ENCODE measurements at places on chromosomes 16 and 17.

DNA sequence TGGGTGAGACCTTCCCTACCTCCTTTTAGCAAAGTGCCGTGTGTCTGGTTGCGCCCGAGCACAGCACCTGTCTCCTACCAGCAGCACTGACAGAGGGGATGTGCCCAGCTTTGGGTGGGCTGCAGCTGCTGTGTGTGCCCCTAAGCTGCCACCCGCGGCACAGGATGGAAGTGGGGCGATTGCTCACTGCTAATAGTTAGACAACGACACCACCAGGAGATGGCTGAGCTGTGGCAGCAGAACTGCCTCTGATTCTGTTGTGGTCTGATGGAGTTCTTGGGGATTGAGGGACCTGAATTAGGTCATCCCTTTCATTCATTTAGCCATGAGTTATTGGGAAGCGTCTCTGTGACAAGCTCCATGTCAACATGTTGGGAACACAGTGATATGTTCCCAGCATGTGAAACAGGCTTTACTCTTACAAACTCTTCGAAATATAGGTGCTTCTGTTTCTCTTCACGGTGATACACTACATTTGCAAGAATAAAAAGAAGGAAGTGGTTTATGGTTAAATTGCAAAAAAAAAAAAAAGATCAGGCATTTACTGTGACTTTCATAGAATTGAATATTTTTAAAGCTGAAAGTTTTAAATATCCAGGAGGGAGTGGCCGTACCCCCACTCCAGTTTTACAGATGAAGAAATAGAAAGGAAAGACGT is 184.4 kb downstream of the MAF start:
- no peak for DNase-seq

DNA sequence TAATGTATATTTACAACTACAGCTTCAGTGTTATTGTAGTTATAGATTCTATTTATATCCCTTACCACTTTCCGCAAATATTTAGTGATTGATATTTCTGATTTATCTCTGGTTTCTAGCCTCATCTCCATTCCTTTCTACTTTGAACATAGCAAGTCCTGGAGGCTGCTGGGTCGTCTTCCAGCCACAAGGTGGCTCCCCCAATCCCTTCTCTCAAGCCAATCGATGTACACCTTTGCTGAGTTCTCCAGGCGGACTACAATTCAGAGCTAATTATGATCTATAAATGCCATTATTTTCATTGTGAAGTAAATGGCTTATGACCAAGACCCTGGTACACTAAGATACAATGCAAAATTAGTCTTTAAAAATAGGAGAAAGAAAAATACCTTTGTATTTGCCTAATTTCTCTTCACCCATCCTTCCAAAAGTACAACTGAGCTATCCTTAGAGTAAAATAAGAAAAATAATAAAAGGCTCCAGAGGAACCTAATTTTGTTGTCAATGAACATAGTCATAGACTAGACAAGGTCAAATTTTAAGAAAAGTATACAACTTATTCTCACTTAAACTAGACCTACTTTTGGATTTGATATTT is 122.1 kb downstream of the SKAP1 start:
- peak; percentile 71 for DNase-seq

DNA sequence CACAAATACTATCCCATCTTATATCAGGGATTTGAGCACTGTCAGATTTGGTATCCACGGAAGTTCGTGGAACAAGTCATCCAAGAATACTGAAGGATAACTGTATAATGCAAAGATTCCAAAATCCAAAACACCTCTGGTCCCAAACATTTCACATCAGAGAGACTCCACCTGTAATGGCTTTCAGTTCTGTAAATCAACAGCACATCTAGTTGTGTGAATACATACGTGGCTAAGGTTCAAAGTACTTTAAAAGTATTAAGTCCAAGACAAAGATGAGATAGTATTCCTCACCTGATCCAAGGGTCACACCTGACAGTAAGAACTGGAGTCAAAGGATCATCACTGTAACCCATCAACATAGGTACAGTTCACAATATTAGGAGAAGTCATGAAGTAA is 54.8 kb downstream of the KANSL1 start:
- DNase-seq, result no peak

DNA sequence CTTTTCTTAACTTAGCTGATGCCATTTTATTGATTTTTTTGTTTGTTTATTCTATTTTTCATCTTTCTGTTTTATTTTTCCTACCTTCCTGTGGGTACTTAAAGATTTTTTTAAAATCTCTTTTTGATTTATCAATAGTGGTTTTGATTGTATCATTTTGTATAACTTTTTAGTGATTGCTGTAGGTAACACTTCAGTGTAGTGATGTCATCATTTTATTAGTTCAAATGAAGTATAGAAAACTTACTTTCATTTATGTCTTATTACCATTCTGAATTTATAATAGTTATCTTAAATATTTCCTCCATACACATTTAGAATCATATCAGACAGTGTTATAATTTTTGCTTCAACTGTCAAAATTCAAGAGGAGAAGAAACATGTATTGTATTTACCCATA is 115.9 kb downstream of the PHKB start:
- DNase-seq, result no peak

- no peak for DNase-seq
Measured at GRCh38 chr17:58516644-58517377, 2.4 kb upstream of the MTMR4 start.

DNA sequence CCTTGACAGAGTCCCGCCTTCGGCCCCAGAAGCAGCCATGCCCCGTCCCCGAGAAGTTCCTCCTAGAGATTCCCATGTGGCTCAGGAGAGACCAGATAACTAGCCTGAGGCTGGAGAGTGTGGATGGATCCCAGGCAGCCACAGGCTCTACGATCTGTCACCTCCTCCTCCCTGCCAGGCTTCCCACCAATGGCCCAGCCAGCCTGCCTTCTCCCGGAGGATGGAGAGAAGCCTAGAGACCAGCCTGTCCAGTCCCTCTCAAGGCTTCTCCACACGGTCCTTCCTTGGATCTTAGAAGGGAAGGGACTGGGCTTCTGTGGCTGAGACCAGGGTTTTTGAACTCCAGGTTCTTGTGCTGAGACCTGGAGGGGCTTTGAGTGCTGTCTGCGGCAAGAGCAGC is 1.6 kb upstream of the SMTNL2 start:
- DNase-seq, result no peak

GRCh38 chr16:24853830-24854229 is 8.1 kb downstream of the SLC5A11 start:
- no peak for DNase-seq

All from AML-193 (cell line).